IPS DF 6.9 (cell line): ENCODE measurements at places on chromosomes 1 and 21.

GRCh38 chr1:118783095-118783758, 204.9 kb downstream of the TBX15 start:
- DNase-seq = peak; percentile 9

GRCh38 chr1:207870306-207871031, 40.5 kb downstream of the CD34 start:
- DNase-seq = no peak

GRCh38 chr1:178025613-178026356, 55.9 kb upstream of the SEC16B start:
- DNase-seq = no peak

DNA sequence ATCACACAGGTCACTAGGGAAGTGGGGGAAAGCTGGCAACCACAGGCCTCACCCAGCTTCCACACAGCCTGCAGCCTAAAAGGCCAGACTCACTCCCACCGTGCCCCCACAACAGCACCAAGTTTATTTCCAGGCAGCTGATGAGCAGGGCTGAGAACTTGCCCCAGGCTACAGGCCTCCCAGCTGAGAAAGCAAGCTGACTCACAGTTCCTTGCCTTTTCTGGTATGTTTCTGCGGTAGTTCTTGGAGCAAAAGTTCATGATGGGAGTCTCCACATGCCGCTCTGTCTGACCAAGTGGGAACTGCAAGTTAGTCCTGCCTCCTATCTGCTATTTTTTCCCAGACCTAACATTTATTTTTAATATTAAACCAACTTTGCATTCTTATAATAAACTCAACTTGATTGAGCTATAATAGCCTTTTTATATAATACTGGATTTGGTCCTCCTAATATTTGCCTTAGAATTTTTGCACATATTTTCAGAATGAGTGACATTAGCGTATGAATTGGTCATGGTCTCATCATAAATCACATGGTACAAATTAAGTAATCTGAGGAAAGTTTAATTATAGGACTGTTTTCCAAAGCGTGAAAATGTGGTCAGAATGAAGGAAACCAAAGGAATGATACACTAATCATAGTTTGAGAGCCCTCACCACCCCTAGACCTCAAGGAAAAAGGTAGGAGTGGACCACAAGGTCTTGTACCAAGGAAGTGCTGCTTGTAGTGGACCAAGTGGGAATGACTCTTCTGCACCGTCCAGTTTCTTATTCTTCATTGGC, 30.7 kb downstream of the RPAP2 start:
- DNase-seq = no peak

DNA sequence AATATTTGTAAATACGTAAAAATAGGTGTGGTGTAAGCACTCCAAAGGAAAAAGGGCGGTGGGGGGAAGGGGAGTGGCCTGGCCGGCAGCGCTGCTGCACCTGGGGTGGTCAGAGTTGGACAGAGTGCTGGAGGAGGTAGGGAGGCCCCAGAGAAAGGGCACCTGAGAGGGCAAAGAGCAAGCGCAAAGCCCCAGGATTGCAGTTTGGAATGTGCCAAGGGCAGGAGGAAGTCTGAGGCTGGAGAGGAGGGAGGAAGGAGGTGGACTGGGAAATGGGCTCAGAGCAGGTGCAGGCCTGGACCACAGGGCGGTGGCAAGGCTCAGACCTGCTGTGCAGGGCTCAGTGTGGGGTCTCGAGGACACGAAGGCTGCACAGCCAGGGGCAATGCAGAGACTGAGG, 30.6 kb downstream of the LDLRAP1 start:
- DNase-seq = no peak

DNA sequence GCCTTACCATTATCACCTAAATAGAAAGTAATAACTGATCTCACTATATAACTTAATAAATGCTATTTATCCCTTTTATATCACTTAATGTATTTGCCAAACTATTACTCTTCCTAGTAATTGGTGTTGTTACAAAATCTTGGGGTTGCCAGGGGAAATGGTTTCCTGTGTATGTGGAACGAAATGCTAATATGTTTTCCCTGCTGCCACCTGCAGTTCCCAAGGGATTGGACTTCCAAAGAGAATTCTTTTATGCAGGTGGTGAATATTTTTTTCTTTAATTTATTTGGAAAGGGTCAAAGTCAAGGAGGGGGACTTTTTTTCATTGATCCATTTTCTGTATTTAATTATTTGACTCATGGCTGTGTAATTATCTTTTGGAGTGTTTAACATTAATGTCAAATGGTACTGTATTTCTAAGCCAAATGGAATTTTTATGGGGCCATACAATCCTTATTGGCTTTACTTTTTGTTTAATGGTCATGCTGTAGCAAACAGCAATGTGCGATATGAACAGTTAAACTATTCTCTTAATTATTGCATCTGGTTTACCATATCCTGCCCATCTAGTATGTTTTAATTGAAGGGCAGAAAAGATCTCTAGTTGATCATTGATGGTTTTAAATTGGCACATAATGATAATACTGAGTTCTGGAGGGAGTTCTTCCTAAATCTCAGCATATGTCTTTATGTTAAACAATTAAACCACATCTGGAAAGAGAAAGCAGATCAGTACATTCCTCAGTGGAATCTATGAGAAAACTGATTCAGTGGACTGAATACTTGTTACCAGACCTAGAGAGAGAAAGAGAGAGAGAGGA, 486.3 kb downstream of the TTLL7 start:
- no peak for DNase-seq

DNA sequence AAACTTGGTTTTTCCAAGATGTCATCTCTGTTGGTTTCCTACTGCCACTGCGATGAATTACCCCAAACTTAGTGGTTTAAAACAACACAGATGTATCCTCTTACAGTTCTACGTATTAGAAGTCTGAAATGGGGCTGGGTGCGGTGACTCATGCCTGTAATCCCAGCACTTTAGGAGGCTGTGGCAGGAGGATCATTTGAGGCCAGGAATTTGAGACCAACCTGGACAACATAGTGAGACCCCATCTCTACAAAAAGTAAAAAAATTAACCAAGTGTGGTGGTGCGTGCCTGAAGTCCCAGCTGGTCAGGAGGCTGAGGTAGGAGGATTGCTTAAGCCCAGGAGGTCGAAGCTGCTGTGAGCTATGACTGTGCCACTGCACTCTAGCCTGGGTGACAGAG, 57.2 kb upstream of the GRHL3 start:
- DNase-seq = no peak

DNA sequence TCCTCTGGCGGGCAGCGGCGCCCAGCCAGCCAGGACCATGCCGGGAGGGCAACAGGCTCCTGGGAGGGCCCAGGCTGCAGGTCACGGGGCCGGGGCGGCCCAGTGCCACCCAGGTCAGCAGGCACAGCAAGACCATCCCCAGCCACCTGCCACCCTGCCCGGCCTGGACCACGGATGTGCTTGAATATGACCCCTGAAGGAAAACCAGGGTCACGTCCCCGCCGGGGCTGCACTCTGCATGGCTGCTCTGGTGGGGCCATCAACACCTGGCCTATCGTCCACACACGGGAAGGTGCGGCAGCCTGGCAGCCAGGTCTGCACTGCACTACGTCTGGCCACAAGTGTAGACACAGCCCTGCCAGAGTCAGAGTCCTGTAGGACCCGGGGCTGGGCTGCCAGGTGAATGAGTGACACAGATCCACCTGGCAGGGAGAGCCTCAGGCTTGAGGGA, 6.9 kb downstream of the WNT9A start:
- no peak for DNase-seq
